CD8-positive, alpha-beta memory T cell (primary cell): ENCODE measurements at places on chromosomes 13 and 19.

- no peak for DNase-seq
Measured at GRCh38 chr13:109393045-109393444, 393.3 kb downstream of the IRS2 start.

DNA sequence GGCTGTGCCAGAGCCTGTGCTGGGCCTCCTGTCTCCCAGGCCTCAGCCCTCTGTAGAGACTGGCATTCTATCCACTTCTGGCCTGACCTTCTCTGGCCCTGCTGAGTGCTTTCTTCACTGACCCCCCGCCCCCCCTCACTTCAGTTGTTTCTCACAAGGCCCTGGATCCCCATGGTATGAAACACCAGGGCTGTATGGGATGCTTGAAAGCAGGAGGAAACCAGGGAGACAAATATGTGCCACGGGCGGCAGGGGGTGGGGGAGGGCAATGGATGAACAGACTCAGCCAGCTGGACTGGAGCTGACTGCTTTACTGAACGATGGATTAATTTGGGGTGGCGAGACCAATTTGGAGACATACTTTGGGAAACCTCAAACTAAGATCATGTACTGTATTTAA is 14.0 kb downstream of the IRGC start:
- DNase-seq = no peak

GRCh38 chr13:100213576-100213975 is 124.7 kb downstream of the PCCA start:
- no peak for DNase-seq

DNA sequence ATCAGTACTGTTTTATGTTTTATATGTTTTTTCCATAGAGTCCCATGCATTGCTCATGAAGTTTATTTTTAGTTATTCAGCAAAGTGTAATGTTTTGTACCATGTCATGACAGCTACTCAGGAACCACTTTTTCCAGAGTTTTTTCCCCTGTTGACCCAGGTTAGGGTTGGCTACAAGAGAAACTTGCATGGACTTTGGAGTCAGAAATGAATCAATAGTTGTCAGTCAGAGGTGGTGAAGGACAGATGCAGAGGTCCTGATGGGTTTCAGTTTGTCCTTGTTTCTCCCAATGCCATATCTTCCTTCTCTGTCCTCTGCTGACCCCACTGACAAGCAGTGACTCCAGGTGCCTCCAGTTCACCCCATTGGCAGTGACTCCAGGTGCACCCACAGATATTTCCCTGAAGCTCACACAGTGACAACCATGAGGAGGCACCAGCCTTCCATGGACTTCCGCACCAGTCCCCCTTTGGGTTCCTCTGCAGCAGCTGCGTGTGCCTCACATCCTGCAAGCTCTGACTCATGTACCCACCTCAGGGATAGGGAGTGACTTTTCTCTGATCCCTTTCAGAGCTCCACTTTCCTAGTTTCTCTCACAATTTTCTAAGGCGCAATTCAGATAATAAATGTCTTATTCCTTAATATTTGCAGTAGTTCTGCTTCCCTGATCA is 92.1 kb downstream of the AKAP11 start:
- no peak for DNase-seq

DNA sequence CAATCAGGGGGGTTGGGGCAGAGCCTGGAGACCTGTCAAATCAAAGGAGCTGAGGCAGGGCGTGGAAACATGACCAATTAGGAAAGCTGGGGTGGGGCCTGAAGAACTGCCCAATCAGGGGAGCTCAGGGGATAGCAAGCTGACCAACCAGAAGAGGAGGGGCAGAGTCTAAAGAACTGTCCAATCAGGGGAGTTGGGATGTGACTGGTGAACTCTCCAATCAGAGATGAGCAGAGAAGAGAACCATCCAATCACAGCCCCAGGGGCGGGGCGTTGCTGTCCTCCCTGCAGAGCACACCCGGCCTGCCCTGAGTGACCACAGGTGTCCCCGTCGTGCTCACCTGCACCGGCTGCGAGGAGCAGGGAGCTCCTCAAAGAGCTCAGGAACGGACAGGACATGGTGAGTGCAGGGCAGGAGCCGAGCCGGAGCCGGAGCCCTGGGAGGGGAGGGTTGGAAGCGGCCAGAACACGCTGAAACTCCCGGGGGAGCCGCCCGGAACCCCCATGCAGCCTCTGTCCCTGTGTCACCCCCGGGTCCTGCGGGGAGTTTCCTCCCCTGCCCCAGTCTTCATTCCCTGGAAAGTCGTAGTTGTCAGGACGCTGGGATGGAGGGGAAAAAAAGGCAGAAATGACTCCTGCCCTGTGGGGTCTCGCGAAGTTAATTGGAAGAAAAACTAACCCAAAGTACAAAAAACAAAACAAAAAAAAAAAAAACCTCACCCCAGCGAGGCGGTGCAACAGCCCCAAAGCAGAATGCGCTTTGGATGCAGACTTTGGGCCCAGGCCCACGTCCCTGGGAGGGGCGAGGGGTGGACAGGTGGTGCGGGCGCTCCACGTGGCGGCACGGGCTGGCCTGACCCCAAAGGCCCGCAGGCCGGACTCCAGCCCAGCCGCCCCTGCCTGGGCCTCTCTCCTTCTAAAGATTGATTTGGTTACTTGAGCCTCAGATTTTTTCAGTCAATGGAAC is at the start of gene ZNF556:
ZNF556 (plus strand) TSS at position 311 of the 967 bp plus-strand sequence; CDS start at position 398, 87 bp downstream.
- DNase-seq = no peak

DNA sequence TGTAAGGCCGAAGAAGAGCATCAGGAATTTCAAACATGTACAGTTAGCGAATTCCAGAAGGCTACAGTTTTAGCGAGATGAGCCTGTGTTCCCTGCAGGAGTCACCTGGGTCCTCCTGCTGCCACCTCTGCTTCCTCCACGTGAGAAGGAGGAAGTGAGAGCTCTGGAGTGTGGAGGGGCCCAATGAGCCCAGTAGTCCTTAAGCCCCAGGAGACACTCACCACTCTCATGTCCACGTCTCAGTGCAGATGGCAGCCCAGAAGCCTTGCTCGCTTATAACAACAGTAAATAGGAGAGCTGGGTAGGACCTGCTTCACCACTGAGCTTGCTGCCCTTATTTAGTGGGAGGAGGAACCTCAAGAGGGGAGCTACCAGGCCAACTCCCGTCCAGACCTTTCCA is 44.3 kb downstream of the SERP2 start:
- DNase-seq = no peak

GRCh38 chr19:42846597-42846996 is 32.9 kb downstream of the PSG1 start:
- DNase-seq = no peak

DNA sequence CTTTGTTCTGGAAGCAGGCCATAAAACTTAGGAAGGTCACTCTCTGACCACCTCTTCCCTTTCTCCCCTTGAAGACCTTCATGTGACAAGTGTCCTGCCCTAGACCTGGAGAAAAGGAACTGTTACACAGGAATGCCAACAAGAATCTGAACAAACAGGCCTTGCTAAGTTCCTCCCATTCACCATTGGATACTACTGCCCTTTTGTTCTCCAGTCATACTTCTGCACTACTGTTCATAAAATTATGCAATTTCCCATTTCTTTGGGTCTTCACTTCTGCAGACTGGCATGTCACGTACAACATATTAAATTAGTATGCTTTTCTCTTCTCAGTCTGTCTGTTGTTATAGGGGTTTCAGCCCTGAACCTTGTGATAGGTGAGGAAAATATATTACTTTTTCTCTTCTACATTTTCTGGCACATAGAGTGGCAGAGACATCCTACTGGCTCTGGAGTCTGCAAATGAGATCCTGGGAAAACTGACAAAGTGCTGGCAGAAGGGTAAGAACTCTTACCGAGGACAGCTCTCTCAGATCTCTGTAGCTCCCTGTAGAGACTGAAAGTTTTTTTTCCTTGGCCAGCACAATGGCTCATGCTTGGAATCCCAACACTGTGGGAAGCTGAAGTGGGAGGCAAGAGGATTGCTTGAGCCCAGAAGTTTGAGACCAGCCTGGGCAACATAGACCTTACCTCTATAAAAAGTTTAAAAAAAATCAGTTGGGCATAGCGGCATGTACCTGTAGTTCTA is 87.6 kb upstream of the SPRY2 start:
- no peak for DNase-seq
